ENCODE measurements at places on chromosomes 5 and 9. TPM values are rescaled to one million over a fixed set of nuclear protein-coding genes. Genes with fewer than 3 reads are reported as not detected.

CCL19 gene
- not detected for total RNA-seq

C9orf50 gene
- total RNA-seq: not detected

PCDHGA4 gene
- total RNA-seq: 0.15 TPM

FAXDC2 gene
- total RNA-seq: not detected

PAEP gene
- not detected for total RNA-seq

LHX3 gene
- not detected for total RNA-seq

All from activated CD8-positive, alpha-beta memory T cell treated with anti-CD3 and anti-CD28 coated beads for 36 hours (primary cell).